Activated CD4-positive, alpha-beta T cell treated with anti-CD3 and anti-CD28 coated beads, Interleukin-2, amount 50 U/mL, for 4 hours (primary cell): ENCODE measurements at places on chromosomes 3 and 15.

DNA sequence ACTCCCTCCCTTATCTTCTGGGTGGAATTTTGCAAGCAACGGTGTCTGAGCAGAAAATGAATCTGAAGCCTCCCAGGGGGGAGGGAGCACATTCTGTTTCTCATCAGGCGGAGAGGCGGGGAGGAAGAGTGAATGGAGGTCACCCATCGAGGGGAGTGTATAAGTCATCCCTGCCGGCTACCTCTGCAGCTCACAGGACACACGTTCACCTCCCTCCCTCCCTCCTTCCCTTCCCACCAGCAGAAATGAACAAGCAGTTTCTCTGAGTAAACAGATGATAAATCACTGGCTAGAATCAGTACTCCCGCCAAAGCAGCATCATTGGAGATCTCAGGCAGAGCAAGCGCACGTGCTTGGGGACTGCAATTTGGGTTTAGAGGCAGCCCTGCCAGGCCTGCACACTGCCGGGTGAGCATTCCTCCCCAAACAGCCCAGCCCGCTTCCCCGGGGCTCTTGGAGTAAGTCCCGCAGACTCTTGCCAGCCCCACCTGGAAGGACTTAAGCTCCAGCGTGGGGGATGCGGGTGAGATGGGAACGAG is 38.3 kb downstream of the CPN2 start:
- no peak for DNase-seq

DNA sequence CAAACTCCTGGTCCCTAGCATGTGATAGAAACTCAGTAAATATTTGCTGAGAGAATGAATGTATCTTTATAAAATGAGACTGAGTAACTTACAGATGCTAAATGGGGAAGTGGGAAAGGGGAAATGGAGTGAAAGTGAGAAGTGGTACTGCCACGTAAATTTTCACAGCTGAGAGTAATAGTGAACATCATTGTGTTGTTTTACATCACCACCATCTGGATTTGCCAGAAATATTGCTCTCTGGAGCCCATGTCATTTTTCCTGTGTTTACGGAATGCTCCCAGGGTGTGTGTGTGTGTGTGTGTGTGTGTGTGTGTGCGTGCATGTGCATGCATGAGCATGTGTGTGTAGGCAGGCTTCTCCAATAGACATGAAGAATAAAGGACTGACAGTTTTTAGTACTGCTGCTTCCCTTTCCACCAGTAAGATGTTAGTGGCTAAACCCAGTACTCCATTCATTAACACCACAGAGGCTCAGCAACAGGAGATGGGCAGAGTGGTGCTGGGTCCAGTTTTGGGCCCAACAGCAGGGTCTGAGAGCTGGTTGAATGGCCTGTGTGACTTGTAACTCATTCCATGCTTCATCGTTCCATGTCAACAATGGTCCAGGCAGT is 57.3 kb downstream of the DIPK2A start:
- DNase-seq, result no peak

GRCh38 chr3:87575550-87575949 is 299.2 kb upstream of the POU1F1 start:
- DNase-seq, result no peak

GRCh38 chr3:13728487-13728886 is 151.4 kb downstream of the WNT7A start:
- no peak for DNase-seq

DNA sequence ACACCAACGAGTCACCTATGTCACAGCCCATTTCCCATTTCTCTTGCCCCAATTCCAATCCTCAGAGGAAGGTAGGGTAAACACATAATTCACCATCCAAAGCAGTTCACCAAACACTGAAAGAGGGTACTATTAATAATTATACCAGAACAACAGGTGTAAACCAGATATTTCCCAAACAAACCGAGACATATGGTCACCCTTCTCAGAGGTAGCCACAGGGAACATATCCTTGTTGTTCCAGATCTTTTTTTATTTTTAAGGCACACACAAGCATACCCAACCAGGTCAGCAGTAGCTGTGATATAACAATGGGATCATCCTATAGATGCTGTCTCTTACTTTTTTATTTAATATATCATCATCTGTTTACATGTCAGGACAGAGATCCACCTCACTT is 24.7 kb downstream of the MAGI1 start:
- no peak for DNase-seq

DNA sequence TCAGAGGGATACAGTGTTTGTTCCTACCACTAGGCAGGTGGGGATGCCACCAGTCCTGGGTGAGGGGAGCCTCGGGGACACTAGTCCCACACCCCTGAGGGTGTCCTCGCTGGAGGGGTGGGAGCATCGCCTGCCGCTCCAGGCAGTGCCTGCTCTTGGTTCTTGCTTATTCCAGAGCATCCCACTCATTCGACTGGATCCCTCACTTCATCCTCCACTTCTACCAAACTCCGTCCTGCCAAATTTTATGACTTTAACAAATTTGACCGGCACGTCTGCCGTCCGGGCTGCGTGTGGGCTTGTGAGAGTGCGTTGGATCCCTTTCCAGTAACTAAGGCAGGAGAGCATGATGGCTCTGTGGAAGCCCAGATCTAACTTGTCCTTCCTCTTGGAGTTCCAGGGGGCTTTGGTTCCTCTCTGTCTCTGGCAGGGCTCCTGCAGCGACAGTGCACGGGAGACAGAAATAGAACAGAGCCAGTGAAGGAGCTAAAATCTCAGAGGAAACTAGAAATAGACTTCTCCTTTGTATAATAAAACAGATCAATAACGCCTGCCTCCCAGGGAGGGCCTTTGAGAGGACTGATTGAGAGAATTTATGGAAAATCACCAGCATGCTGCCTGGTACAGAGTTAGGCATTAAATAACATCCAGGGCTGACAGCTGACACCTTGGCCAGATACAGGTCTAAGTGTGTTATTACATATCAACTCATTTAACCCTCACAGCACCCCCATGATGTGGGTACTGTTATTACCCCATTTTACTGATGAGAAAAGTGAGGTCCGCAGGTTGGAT is 34.5 kb downstream of the MGLL start:
- no peak for DNase-seq

GRCh38 chr3:11499144-11499543 is 144.6 kb downstream of the VGLL4 start:
- no peak for DNase-seq

DNA sequence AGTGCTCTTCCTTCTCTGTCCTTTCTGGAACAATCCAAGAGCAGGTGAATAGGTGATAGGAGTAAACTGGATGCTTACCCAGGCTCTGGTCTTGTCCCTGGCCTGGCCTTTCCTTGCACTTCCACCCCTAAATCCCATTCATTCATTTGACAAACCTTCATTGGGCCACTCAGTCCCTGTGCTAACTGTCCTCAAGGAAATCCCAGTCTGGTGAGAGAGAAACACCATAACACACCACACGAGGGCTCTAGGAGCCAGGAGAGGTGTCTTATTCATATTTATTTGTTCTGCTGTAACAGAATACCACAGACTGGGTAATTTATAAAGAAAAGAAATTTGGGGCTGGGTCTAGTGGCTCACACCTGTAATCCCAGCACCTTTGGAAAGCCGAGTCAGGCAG is 22.8 kb downstream of the EFCC1 start:
- DNase-seq, result no peak

GRCh38 chr15:64623347-64623996 is 151.9 kb downstream of the RBPMS2 start:
- peak; percentile 6 for DNase-seq

GRCh38 chr3:11825301-11825700 is 21.4 kb downstream of the TAMM41 start:
- no peak for DNase-seq

DNA sequence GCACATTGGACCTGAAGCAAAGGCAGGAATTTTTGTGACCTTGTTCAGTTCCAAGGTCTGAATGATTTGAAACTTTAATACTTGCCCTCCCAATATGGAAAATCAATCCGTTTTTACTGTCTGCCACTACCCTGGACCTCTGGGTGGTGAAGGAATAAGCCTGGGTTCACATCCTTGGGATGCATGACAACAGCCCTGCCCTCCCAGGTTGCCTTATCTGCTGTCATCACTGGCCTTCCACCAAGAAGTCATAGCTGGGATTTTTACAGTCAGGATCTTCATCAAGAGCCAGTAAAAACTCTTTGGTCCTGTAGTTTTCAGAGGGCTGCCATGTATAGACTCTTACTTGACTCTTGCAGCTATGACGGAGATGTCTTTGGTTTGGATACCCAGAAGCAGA is 128.6 kb downstream of the MYLK start:
- no peak for DNase-seq

- no peak for DNase-seq
Measured at GRCh38 chr3:129440618-129441190, 680 bp downstream of the IFT122 start.

DNA sequence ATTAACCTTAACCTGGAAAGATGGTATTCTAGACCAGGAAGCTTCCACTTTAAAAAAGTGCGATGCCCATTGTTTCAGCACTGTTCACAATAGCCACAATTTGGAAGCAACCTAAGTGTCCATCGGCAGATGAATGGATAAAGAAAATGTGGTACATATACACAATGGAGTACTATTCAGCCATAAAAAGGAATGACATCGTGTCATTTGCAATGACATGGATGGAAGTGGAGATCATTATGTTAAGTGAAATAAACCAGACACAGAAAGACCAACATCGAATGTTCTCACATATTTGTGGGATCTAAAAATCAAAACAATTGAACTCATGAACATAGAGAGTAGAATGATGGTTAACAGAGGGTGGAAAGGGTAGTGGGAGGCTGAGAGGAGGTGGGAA is 94.2 kb downstream of the NR2F2 start:
- no peak for DNase-seq

DNA sequence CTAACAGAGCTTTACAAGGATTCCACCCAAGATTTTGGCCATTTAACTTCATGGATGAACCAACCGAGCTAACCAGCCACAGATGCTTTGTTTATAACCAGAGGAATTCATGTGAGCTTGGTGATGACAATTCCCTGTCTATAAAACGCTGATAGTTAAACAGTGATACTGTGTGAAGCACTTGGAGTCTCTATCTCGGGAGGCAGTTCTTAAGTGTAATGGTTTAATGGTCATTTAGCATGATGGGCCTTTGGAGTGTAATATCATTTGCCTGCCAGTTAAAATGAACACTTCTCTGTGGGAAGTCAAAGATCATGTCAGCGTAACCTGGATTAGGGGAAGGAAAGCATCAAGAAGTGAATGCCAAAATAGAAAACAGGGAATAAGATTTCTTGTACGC is 368.6 kb upstream of the THRB start:
- DNase-seq, result no peak

GRCh38 chr3:46979958-46980497 is 562 bp downstream of the NBEAL2 start:
- peak; percentile 5 for DNase-seq

GRCh38 chr15:29135702-29136646 is 133.6 kb downstream of the NSMCE3 start:
- no peak for DNase-seq

- no peak for DNase-seq
Measured at GRCh38 chr3:1252061-1252430, 159.2 kb downstream of the CNTN6 start.

- DNase-seq, result no peak
Measured at GRCh38 chr15:66241087-66241907, 12.3 kb downstream of the MEGF11 start.

GRCh38 chr15:67504056-67504455 is 16.9 kb upstream of the C15orf61 start:
- DNase-seq, result no peak

DNA sequence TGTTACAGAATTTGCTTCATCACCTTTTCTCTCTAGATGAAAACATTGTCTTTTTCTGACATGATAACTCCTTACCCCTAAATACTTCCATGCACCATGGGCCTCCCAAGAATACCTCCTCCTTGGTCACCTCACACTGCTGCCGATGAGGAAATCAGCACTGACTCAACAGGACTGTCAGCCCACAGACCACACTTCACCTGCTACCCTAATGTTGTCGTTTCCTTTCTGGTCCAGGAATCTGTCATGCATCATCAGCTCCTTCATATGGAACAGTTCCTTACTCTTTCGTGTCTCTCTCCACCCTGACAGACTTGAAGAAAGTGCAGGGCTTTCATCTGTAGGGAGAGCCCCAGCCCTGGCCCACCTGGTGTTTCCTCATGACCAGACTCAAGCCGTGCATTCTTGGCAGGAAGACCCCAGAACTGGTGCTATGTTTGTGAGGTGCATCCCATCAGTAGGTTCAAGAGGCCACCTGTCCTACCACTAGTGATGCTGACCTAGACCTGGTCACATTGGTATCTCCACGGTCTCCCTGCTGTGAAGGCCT is 41.1 kb upstream of the PLXNA1 start:
- DNase-seq, result no peak

DNA sequence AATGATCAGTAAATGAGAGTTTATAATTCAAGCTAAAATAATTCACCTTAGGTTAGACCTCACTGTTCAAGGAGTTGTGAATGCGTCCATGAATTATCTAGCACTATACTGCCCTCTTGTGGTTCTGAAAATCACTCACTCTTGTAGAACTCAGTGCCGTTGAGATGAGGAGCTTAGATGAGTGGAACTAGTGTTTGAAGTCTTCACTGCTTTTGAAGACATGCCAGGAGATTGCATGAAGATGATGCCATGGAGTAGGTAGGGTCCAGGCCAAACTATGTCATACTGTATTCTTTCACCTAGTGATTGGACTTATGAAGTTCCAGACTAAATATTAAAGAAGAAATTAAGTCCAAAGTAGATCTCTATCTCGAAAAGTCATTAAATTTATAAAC is 28.8 kb downstream of the LYSMD4 start:
- no peak for DNase-seq

GRCh38 chr3:47782446-47783308 is 984 bp upstream of the SMARCC1 start:
- DNase-seq, result no peak

GRCh38 chr3:8888301-8888915 is 74.9 kb downstream of the RAD18 start:
- DNase-seq, result no peak

- DNase-seq, result no peak
Measured at GRCh38 chr15:38068626-38069391, 134.4 kb downstream of the TMCO5A start.

DNA sequence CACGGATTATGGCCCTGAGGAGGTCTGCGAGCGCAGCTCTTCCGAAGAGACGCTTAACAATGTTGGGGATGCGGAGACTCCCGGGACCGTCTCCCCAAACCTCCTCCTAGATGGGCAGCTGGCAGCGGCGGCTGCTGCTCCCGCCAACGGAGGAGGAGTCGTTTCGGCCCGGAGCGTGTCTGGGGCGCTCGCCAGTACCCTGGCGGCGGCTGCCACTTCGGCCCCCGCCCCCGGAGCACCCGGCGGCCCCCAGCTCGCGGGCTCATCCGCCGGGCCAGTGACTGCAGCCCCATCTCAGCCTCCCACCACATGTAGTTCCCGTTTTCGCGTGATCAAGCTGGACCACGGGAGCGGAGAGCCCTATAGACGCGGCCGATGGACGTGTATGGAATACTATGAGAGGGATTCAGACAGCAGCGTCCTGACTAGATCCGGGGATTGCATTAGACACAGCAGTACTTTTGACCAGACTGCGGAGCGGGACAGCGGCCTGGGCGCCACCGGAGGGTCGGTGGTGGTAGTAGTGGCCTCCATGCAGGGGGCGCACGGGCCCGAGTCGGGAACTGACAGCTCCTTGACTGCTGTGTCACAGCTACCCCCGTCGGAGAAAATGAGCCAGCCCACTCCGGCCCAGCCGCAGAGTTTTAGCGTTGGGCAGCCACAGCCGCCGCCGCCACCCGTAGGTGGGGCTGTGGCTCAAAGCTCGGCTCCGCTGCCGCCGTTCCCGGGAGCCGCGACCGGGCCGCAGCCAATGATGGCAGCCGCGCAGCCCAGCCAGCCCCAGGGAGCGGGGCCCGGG is 1.6 kb downstream of the TSC22D2 start:
- peak; percentile 63 for DNase-seq
